SHP77 treated with DMSO at 0.1 percent for 48 hours (cell line): ENCODE measurements at places on chromosomes 12 and 14.
A peak's percentile ranks its signal among the peaks of the same experiment; 100 is the strongest.

DNA sequence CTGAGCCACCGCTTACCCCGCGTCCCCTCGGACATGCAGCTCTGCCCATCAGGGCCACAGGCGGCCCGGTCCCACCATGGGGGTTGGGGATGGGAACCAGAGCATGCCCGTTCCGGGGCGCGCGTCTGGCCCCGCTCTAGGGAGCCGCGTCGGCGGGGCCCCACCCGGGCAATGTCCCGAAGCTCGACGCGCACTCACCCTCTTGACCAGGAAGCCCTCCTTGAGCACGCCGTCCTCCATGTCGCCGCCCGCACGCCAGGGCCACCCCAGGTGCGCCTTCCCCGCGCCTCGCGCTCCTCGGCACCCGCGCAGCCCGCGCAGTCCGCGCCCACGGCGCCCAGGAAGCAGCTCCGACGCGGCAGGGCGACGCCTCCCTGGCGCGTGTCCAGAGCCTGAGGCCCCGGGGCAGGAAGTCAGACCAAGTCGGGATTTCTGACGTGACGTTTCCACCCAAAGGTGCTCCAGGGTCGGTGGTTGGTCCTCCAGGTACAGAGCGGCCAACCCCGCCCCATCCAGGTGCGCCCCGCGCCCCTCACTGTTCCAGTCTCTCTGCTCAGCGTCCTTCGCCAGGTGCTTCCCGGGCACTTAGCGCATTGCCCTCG is at the start of gene PLEK2:
TSS of gene PLEK2 (minus strand) at position 346 of the 602 bp plus-strand sequence. CDS start at position 240, 106 bp downstream.
- no peak for DNase-seq

DNA sequence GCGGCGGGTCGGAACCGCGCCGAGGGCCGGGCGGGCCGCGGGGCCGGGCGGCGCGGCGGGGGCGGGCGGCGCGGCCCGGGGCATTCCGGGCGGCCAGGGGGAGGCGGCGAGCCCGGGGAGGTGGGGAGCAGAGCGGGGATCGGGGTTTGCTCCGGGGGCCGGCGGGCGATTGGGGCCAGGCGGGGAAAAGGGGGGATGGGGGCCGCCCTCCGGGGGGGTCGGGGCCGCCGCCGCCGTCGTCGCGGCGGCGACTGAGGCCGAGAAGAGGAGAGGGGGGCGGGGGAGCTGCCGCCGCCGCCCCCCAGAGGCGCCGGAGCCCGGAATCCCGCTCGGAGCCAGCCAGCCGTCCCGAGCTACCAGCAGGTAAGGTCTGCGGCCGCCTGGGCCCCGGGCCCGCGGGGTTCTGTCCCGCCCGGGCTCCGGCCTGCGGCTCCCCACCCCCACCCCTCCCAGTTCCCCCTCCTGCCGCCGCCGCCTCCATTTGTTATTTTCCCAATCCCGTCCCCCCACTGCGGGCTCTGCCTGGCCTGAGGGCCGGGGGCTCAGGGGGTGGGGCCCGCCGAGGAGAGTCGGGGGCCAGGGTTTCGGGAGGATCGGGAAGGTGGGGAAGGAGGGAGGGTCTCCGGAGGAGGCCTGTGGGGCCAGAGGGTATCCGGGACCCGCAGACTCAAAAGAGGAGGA is 403 bp downstream of the ATN1 start:
- DNase-seq = no peak

GRCh38 chr14:60165547-60165876 is 314 bp upstream of the DHRS7 start:
- no peak for DNase-seq

GRCh38 chr12:106001837-106002218 is 136.9 kb downstream of the NUAK1 start:
- DNase-seq = no peak

GRCh38 chr12:103495469-103496456 is at the start of gene C12orf42:
C12orf42 (minus strand) TSS chr12:103495968; CDS start chr12:103478426, 17,542 bp downstream.
- peak; percentile 79 for DNase-seq

DNA sequence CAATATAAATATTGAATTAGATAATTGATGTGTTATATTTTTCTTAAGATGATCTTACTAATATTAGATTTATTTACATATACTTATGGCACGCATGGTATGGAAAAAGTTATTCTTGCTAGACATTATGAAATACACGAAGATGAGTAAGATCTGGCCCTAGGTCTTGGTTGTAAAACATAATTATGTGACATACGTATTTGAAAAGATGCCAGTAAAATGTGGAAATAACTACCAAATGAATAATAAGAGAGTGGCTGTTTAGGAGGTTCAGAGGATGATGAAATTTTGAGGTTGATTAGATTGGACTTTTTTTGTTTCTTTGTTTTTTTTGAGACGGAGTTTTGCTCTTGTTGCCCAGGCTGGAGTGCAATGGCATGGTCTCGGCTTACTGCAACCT is 41.3 kb downstream of the FANCM start:
- DNase-seq = no peak

GRCh38 chr12:41509271-41510055 is 321.3 kb downstream of the PDZRN4 start:
- DNase-seq = no peak

DNA sequence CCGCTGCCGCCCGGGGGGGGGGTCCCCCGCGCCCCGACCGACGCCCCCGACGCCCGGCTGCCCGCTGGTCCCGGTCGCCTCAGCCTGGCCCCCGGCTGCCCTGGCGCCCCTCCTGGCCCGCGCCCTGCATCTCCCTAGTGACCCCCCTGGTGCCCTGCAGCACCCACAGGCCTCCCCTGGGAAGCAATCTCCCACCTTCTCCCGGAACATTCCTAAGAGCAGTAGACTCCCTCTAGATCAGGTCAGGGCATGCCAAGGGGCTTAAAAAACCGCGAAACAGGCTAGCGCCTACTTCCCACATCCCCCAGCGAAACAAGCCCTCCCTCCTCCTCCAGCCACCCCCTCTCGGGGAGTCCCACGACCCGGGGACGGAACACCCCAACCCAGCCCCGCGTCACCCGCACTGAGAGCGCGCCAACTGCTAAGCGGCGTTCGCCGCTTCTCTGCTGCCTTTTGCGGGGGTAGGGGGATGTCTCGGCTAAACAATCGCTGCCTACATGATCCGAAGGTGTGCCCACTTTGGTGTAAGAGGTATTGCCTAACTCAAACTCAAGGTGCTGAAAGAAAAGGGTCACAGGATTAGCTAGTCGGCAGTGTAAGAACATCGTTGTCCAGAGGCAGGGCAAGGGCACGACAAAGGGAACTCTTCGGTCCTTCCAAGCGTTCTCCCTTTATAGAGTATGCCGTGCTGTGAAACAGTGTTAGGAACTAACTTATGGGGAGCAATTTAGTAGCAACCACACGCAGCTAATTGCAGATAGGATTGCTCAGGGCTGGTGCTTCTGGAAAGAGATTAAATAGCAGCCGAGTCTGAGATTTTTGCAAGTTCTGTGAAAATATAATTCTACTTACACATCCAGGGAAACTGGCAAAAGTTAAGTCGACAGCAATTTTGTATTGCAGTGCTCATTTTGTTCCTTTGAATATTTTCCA is 619 bp upstream of the NTN4 start:
- DNase-seq = no peak

DNA sequence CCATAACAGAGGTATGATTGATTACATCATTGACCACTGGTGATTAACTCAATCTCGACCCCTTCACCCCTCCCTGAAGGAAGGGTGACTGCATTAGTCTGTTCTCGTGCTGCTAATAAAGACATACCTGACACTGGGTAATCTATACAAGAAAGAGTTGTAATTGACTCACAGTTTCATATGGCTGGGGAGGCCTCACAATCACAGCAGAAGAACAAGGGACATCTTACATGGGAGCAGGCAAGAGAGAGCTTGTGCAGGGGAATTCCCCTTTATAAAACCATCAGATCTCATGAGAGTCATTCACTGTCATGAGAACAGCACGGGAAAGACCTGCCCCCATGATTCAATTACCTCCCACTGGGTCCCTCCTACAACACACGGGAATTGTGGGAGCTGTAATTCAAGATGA is 55.9 kb upstream of the TMCC3 start:
- DNase-seq = no peak
